ENCODE measurements at places on chromosomes 13 and 19.
A peak's percentile ranks its signal among the peaks of the same experiment; 100 is the strongest.

DNA sequence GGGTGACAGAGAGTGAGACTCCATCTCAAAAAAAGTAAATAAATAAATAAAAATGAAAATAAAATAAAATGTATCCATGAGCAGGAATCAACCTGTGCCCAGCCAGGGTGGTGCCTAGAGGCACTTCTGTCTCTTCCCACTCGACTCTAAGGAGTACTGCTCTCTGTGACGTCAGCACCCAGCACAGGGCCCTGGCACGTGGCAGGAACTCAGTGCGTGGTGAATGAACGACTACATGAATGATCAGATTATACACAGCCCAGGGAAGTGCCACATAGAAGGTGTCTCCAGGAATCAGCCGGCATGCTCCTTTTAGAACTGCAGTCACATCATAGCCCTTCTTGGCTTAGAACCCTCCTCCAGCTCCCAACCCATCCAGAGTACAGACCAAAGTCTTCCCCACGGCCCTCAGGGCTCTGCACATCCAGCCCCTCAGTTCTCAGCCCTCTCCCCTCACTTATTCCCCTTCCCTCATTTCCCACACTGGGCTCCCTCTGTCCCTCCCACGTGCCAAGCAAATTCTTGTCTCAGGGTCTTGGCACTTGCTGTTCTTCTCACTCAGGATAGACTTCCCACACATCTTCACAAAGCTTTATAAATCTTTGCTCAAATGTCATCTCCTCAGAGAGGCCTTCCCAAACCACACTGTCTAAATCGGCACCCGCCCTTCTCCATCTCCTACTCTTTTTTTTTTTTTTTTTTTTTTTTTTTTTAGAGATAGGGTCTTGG lies 4.2 kb downstream of the CLIP3 start:
- DNase-seq: no peak

DNA sequence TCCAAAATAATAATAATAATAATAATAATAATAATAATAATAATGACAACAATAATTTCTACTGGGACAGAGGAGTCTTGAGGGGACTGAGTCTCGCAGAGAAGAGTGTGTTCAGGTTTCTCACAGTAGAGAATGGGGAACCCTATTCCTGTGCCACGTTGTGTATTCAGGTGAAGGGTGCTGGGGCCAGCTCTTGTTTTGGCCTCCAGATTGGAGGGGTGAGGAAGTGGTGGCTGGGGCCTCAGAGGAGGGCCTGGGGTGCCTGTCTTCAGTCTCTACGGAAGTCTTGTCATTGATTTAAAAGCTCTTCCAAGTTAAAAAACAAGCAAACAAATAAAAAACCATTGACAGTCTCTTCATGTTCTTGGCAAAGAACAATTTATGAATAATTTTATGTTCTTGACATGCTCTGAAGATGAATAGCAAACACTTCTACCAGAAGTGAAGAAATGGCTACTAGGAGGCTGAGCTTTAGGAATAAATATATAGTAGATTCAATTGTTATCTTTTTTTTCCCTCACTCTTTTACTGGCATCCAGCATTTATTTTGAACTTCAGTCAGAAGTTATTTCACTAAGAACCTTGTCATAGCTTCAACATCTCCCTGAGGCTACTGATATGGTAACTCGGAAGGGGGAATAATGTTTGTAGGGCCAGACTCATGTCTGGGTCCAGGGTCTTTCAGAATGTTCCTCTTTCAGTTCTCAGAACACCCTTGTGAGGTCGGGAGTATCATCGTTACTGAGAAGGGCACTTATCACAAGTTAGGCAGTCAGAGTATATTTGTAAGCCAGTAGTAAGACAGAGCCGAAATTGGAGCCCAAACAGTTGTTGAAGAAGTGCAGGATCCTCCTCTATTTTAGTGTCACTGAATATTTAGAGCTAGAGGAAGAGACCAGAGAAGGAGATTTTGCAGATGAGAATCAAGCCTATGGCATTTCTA lies 13.1 kb downstream of the LRCH1 start:
- DNase-seq: no peak

DNA sequence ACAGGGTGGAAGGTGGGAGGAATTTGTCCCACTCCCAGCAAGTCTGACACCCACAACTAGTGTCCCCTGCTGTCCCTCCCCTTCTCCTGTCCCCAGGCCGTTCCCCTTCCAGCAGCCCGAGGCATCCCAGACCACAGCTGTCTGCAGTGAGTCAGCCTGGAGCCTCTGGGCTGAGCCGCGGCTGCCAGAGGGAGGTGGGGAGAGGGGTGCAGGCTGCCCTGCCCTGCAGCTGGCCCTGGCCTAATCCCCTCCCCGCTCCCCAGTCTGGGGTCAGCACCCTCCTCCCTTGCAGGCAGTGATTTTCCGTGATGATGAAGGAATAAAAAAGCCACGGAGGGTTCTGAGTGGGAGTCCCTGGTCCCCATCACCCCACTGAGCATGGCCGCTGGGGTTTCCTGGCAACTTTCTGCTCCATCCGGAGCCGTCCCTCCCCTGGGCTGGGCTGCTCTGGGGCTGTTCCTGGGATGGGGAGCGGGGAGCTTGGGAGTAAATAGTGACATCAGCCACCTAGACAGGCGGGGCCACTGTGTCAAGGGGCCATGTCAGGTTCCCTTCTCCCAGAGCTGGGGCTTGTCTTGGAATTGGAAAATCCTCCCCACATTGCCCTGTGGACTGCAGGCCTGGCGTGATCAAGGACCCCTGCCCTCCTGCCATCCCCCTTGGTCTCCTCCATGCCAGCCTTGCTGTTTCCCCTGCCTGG lies 16.8 kb downstream of the SPC24 start:
- no peak for DNase-seq

DNA sequence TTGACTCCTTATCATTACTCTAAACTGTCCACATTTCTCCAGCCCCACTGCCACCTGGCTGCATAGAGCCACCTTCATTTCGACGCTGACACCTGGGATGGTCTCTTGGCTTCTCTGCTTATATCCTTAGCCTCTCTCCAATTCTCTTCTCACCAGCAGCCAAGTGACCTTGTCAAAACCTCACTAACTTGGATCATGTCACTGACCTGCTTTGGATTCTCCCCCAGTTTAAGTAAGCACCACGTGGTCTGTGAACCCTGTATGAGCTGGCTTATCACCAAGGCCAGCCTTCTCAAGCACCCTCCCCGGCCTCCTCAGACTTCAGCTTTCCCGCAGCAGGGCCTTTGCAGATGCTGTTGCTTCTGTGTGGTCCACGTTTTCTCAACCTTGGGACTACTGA lies 12.3 kb upstream of the GGACT start:
- no peak for DNase-seq

GRCh38 chr13:99230991-99231390 lies 27.2 kb downstream of the GPR18 start:
- DNase-seq: no peak

GRCh38 chr13:79935121-79935520 lies 405.8 kb downstream of the SPRY2 start:
- no peak for DNase-seq

GRCh38 chr19:38182536-38183210 lies 41.3 kb downstream of the DPF1 start:
- no peak for DNase-seq

DNA sequence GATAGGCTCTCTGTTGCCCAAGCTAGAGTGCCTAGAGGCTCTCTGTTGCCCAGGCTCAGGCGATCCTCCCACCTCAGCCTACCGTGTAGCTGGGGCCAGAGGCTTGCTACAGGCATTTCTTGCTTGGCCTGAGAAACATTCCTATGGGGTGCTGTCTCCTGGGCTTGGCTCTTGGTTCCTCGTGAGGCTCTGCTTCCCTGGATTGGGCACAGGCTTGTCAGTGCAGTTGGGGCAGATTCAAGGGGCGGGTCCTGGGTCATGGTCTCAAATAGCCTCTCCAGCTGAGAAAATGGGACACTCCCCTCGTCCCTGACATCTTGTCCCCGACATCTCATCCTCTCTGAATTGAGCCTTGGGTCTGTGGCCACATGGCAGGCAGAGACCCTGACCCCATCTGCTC lies 4.9 kb downstream of the TSSK6 start:
- DNase-seq: no peak

- DNase-seq: peak; percentile 75
Measured at GRCh38 chr19:37902668-37903067, 3.7 kb downstream of the WDR87 start.

DNA sequence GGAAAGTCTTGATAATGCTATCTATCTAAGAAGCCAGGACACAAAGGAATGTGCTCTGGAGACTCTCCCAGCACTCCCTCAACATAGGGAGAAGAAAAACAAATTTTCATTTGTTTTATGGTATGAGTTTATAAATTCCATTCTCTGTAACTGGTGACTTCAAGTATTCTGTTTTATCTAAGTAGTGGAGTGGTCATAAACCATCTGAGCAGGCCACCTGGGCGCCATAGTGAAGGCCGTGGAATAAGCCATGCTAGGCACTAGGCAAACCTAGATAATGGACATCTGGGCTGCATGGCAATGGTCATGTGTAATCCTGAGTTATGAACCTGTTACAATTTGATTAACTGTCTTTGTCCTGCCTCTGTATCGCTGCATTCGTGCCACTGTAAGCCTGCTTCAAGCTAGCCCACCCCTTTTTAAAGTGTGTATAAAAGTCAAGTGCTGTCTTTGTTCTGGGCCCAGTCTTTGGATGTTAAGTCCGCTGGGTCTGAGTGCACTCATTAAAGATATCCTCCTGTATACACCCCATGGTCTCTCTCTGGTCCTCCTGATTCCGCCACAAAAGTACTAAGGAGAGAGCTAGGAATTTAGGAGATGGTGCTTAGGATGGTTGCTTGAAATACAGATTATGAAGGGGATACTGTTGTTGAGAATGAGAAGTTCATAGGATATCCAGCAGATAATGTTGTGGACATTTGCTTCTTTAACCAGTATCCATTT lies 13.2 kb downstream of the GTF2F2 start:
- no peak for DNase-seq

DNA sequence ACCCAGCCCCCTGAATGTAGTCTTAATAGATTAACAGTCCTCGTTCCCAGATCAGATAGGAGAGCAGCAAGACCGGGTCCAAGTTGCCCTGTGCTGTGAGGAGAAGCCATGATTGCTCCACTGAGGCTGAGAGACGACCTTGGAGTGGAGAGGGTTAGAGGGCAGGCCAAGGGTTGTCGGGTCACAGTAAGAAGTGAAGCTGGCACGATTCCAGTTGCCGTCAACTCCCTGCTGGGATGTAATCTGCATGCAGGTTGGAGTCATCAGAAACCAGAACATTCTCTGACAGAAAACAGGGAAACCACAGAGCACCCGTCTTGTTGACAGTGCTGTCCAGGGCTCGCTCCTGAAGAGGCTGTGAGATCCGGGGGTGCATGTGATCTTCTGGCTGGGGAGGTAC lies 19.0 kb upstream of the ATP11A start:
- DNase-seq: no peak

DNA sequence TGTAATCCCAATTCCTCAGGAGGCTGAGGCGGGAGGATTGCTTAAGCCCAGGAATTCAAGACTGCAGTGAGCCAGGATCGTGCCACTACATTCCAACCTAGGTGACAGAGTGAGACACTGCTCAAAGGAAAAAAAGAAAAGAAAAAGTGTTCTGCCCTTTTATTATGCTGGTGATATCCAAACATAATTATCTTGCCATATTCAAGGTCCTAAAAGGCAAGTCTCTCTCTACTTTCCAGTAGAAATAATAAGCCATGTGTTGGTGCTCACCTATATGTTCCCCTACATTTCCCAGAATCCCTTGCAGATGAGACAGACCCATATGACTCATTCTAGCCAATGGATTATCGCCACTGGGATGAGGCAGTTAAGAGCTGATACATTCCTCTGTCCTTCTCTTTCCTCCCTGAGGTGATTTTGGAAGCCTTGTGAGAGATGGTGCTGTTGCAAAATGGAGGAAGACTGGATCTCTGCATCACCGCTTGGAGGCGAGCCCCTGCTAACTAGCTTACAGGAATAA lies 58.3 kb upstream of the MRI1 start:
- DNase-seq: no peak

- no peak for DNase-seq
Measured at GRCh38 chr13:107102676-107103075, 534.7 kb upstream of the ARGLU1 start.

DNA sequence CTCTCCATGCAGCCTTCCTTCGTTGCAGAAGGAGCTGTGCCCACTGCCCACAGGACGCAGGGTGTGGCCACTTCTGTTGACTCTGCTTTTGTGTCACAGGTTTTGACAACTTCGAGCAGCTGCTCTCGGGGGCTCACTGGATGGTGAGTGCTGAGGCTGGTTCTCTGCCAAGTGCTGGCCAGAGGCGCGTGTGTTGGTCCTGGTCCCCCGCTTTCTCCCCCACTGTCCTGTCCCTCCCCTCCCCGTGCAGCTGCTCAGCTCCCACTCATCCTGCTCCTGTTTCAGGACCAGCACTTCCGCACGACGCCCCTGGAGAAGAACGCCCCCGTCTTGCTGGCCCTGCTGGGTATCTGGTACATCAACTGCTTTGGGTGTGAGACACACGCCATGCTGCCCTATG lies 10.6 kb upstream of the PDCD2L start:
- no peak for DNase-seq

Data from NCI-H2107 (cell line).